Central memory CD8-positive, alpha-beta T cell (primary cell): ENCODE measurements at places on chromosomes 16 and 17.

GRCh38 chr16:80369138-80369958 lies 171.4 kb upstream of the DYNLRB2 start:
- no peaks in the 10 kb centered on the region for H3K36me3 ChIP-seq
- H3K4me3 ChIP-seq = no peak overlapping the region
- H3K27ac ChIP-seq = no peak overlapping the region
- DNase-seq = no peak
- peaks cover 16% of the 10 kb centered on the region for H3K27me3 ChIP-seq
- H3K4me1 ChIP-seq = no peaks in the 10 kb centered on the region

- no peak overlapping the region for H3K4me3 ChIP-seq
- H3K27me3 ChIP-seq = no peaks in the 10 kb centered on the region
- H3K36me3 ChIP-seq = peaks cover 28% of the 10 kb centered on the region
- DNase-seq = peak; percentile 50
- peaks cover 12% of the 10 kb centered on the region for H3K4me1 ChIP-seq
- peak overlapping the region; percentile 49 for H3K27ac ChIP-seq
Measured at GRCh38 chr16:2919511-2920255, 8.0 kb downstream of the FLYWCH1 start.

GRCh38 chr16:73743665-73744496 lies 552.7 kb upstream of the PSMD7 start:
- H3K27me3 ChIP-seq = no peaks in the 10 kb centered on the region
- H3K4me3 ChIP-seq = no peak overlapping the region
- no peaks in the 10 kb centered on the region for H3K4me1 ChIP-seq

DNA sequence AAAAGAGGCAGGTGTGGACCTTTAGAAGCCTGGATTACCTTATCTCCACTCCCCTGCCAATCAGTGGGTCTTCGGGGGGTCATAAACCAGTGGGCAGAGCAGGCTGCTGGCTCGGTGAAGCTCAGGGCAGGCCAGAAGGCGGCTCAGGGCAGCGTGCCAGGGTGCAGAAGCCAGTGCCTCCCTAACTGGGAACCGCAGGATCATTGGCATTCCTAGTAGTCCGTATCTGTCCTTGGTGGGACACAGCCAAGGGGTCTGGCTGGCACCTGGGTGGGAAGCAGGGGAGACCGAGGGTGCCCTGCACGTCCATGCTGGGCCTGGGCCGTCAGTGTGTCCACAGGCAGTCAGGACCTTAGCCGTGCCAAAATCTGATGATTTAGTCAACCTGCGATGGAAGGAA lies 76.8 kb downstream of the SEC14L1 start:
- no peak for DNase-seq
- H3K27ac ChIP-seq = no peak overlapping the region
- H3K4me1 ChIP-seq = no peaks in the 10 kb centered on the region
- H3K36me3 ChIP-seq = peaks cover 16% of the 10 kb centered on the region

- H3K27me3 ChIP-seq = no peaks in the 10 kb centered on the region
- no peak overlapping the region for H3K4me3 ChIP-seq
- H3K4me1 ChIP-seq = peaks cover 14% of the 10 kb centered on the region
- no peaks in the 10 kb centered on the region for H3K36me3 ChIP-seq
Measured at GRCh38 chr16:56869513-56870275, 4.7 kb downstream of the SLC12A3 start.

DNA sequence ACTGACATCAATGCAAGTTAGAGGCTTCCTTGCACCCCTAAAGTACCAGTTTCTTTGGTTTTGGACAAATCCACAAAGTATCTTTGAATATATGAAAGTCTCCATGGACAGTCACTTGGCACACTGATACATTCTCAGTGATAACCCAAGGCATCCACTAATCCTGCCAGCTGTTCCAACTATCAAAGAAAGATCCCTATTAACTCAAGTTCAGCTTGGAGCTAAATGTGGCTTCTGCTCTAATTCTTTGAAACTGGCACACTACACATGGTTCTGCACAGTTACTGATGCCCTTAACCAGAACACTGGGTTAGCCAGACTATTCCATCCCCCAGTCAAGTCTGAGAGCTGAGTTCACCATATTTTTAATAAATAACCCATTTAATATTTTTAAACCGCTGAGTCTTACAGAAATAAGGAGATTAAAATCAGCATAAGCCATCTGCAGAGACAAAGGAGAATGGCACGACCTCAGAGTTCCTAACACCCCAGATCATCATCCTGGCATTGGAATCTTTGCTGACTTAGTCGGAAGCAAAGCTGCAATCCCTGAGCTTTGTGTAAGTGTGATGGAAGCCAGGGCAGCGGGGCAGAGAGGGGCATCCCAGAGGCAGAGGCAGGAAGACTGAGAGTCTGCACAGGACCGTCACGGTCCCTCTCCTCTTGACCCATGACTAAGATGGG lies 6.3 kb downstream of the CACNG1 start:
- no peak for DNase-seq
- no peaks in the 10 kb centered on the region for H3K4me1 ChIP-seq
- no peaks in the 10 kb centered on the region for H3K36me3 ChIP-seq
- H3K4me3 ChIP-seq = no peak overlapping the region
- H3K27me3 ChIP-seq = peaks cover 13% of the 10 kb centered on the region

DNA sequence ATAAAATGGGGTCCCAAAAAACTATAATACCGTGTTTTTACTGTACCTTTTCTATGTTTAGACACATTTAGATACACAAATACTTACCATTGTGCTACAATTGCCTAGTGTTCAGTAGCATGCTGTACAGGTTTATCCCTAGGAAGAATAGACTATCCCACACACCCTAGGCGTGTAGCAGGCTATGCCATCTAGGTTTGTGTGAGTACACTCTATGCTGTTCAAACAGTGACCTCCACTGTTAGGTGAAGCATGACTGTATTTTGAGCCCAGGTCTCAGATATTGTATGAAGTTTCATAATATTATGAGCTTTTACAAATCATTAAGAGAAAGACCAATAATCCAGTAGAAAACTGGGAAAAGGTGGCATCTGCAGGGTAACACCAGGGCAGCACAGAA lies 23.6 kb downstream of the MILR1 start:
- no peak overlapping the region for H3K27ac ChIP-seq
- H3K4me1 ChIP-seq = no peaks in the 10 kb centered on the region
- H3K36me3 ChIP-seq = peaks cover 3% of the 10 kb centered on the region
- no peaks in the 10 kb centered on the region for H3K27me3 ChIP-seq

GRCh38 chr17:66970797-66971196 lies 6.3 kb downstream of the CACNG4 start:
- H3K27me3 ChIP-seq = peaks cover 89% of the 10 kb centered on the region
- H3K4me1 ChIP-seq = peaks cover 9% of the 10 kb centered on the region
- no peak overlapping the region for H3K27ac ChIP-seq
- DNase-seq = no peak

DNA sequence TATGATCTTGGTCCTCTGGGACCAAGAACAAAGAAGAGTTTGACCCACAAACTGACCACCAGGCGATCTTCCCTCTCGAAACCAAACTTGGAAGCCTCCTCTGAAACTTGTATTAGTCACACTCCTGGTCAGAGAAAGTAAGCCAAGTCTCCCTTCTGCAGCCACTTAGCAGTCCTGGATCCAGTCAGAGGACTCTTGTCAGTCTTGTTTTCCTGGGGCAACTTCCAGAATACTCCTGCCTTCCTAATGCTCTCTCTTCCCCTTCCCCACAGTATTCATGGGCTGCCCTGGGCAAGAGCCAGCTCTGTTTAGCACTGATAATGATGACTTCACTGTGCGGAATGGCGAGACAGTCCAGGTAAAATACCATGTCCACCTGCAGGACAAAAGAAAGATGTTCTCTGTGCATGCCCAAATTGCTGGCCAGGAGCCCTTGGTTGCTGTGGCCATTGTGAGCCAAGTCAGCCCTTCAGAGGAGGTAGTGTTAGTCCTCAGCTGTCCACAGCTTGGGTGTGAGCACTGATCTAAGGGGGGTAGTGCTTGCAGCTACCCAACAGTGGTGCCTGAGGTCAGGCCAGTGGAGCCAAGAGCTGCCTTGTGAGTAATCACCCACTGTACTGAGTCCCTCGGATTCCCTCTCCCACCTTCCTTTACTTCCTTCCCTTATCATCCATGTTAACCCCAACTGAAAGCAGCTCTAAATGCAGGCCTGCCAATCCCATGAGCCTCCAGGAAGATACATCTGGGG lies 31.2 kb downstream of the CDH3 start:
- H3K4me3 ChIP-seq = no peak overlapping the region
- no peaks in the 10 kb centered on the region for H3K27me3 ChIP-seq
- no peaks in the 10 kb centered on the region for H3K4me1 ChIP-seq

GRCh38 chr17:58315281-58315711 lies 13.3 kb downstream of the TSPOAP1 start:
- peaks cover 37% of the 10 kb centered on the region for H3K36me3 ChIP-seq
- H3K4me1 ChIP-seq = peaks cover 13% of the 10 kb centered on the region
- peak overlapping the region; percentile 5 for H3K27ac ChIP-seq

- no peak for DNase-seq
- peaks cover 49% of the 10 kb centered on the region for H3K36me3 ChIP-seq
- no peaks in the 10 kb centered on the region for H3K27me3 ChIP-seq
- no peak overlapping the region for H3K27ac ChIP-seq
- peaks cover 19% of the 10 kb centered on the region for H3K4me1 ChIP-seq
Measured at GRCh38 chr17:77095461-77095860, 45.3 kb upstream of the SEC14L1 start.

GRCh38 chr17:32954477-32954876 lies 26.5 kb downstream of the TMEM98 start:
- H3K27me3 ChIP-seq = peaks cover 30% of the 10 kb centered on the region
- H3K4me3 ChIP-seq = no peak overlapping the region
- H3K4me1 ChIP-seq = no peaks in the 10 kb centered on the region
- H3K36me3 ChIP-seq = no peaks in the 10 kb centered on the region
- H3K27ac ChIP-seq = no peak overlapping the region

DNA sequence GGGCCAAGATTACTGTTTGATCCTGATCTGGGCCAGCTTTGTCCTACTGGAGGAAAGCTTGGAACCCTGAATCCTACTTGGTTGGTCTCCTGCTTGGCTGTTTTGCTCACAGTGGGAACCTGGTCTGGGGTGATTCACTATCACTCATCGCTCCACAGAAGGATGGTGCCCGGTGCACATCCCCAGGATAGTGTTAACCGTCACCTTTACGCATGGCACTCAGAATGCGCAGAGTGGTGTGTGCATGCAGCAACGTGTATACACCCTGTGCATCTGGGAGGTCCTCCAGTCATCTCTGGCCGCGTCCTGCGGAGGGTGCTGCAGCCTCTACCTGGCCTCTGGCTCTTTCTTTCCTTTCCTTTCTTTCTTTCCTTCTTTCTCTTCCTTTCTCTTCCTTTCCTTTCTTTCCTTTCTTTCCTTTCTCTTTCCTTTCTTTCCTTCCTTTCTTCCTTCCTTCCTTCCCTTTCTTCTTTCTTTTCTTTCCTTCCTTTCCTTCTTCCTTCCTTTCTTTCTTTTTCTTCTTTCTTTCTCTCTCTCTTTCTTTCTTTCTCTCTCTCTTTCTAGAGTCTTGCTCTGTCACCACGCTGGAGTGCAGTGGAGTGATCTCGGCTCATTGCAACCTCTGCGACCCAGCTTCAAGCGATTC lies 13.1 kb downstream of the SOCS3 start:
- peak overlapping the region; percentile 58 for H3K27ac ChIP-seq

GRCh38 chr16:73031155-73031866 lies 16.6 kb downstream of the ZFHX3 start:
- no peak overlapping the region for H3K4me3 ChIP-seq
- H3K36me3 ChIP-seq = no peaks in the 10 kb centered on the region
- no peak overlapping the region for H3K27ac ChIP-seq
- no peak for DNase-seq
- H3K4me1 ChIP-seq = no peaks in the 10 kb centered on the region

DNA sequence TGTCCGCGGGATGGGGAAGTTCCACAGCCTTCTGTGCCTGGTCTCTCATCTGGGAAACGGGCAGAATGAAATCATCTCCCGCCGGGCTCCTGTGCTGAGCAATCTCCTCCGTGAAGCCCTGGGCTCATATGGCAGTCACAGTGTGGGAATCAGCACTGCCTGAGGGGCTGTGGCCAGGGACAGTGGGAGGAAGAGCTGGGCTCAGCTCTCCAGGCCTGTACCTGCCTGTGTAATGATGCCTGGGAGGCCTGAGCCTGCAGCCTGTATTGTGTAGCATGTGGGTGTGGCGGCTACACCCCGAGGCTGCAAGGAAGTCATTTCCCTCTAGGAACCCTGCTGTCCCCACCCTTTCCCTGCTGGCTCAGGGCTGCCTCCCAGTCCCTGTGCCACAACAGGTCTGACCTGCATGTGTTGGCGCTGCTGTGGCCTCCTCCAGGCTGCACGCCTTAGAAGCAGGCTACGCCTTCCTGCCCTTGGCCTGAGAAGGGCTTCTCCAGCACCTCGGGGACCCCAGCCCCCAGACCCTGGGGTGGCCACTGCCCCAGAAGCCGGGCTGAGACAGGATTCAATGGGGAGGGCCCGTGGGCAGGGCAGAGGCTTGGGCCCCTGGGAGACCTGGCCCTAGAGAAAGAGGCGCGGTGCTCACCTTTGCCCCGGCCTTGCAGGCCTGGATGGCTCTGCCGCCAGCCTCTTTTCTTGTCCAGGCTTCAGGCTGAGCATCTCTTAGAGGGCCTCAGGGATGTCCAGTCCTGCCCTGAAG lies 2.1 kb downstream of the ITGB4 start:
- peaks cover 5% of the 10 kb centered on the region for H3K4me1 ChIP-seq
- no peak overlapping the region for H3K4me3 ChIP-seq
- H3K27ac ChIP-seq = no peak overlapping the region
- H3K27me3 ChIP-seq = no peaks in the 10 kb centered on the region
- DNase-seq = no peak

GRCh38 chr16:51635181-51635580 lies 484.1 kb upstream of the SALL1 start:
- H3K27me3 ChIP-seq = no peaks in the 10 kb centered on the region
- DNase-seq = no peak
- no peak overlapping the region for H3K4me3 ChIP-seq
- no peaks in the 10 kb centered on the region for H3K4me1 ChIP-seq
- H3K27ac ChIP-seq = no peak overlapping the region

- DNase-seq = no peak
- no peak overlapping the region for H3K27ac ChIP-seq
- no peak overlapping the region for H3K4me3 ChIP-seq
- H3K27me3 ChIP-seq = no peaks in the 10 kb centered on the region
Measured at GRCh38 chr16:31429314-31429713, 1.2 kb upstream of the COX6A2 start.

DNA sequence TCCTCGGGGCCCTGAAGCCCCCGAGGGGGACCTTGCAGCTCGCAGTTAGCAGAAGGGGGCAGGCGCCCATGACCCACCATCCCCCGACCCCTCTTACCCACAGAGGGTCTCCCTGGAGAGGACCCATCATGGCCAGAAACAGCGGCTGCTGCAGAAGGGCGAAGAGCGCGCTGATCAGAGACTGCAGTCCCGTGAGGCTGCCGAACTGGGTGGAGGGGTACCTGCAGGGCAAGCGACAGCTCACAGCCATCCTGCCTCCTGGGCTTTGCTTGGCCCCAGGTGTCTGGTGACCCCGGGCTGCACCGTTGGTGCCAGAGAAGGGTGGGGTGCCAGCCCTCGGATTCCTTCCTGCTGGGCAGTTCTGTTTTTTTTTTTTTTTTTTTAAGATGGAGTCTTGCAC lies 13.9 kb upstream of the PITPNA start:
- no peaks in the 10 kb centered on the region for H3K4me1 ChIP-seq
- no peaks in the 10 kb centered on the region for H3K27me3 ChIP-seq
- no peak for DNase-seq
- no peak overlapping the region for H3K27ac ChIP-seq
- peaks cover 2% of the 10 kb centered on the region for H3K36me3 ChIP-seq
- no peak overlapping the region for H3K4me3 ChIP-seq

- peaks cover 7% of the 10 kb centered on the region for H3K4me1 ChIP-seq
- peaks cover 7% of the 10 kb centered on the region for H3K36me3 ChIP-seq
- H3K4me3 ChIP-seq = peak within 1 kb of the TSS; percentile 85
- peak; percentile 47 for DNase-seq
Measured at GRCh38 chr17:7294614-7295153, at the start of gene YBX2. Gene YBX2 (minus strand): TSS chr17:7294639. CDS start chr17:7294500, 139 bp downstream.
